ENCODE measurements at places on chromosomes 11 and 22.
A peak's percentile ranks its signal among the peaks of the same experiment; 100 is the strongest.

- no peak for DNase-seq
These were observed 9.4 kb downstream of the LHFPL7 start for GRCh38 chr22:24937114-24937513.

DNA sequence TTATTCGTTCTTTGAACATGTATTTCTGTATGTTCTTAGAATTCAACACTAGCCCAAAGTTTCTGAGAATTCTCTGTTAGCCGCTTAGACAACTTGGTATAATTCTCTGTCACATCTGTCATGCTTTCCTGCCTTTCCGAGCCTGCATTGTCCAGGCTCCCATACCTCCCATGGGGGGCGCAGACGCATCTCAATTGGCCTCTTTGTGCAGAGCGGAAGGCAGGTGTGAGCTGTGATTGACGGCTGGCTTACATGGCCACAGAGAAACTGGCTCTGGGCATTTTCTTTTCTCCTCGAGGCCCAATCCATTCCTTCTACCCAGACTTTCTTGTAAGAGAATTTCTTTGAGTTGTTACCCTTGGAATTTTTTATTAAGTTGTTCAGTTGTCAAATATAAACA lies 132.7 kb upstream of the SESN3 start:
- no peak for DNase-seq

DNA sequence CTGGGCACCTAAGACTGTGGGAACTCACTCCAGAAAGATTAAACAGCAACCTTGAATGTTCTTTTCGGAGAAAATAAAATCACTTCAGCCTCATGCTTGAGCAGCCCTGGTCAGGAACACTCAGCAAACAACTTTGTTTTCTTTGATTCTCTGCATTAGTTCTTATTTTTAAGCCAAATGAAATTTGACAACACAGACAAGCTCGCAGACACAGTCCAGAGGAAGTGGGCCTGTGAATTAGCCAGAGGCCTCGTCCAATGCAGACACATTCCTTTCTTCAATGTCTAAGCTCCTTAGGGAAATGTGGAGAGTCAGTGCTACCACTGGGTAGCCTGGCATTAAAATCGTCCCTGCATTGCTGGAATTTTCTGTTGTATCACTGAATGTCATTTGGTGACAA lies 62.9 kb upstream of the CSNK2A3 start:
- no peak for DNase-seq

- no peak for DNase-seq
These were observed 609.9 kb downstream of the INSC start for GRCh38 chr11:15724601-15725000.

- DNase-seq: no peak
These were observed 2.3 kb downstream of the SIK2 start for GRCh38 chr11:111604392-111605009.

- no peak for DNase-seq
These were observed 3.1 kb downstream of the FOSL1 start for GRCh38 chr11:65897020-65897471.

DNA sequence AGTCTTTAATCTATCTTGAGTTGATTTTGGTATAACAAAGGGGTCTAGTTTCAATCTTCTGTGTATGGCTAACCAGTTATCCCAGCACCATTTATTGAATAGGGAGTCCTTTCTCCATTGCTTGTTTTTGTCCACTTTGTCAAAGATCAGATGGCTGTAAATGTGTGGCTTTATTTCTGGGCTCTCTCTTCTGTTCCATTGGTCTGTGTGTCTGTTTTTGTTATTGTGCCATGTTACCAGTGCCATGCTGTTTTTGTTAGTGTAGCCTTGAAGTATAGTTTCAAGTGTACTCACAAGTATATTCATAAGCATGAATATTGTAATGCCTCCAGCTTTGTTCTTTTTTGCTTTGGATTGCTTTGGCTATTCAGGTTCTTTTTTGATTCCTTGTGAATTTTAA lies 159.6 kb downstream of the TBC1D22A start:
- DNase-seq: no peak

DNA sequence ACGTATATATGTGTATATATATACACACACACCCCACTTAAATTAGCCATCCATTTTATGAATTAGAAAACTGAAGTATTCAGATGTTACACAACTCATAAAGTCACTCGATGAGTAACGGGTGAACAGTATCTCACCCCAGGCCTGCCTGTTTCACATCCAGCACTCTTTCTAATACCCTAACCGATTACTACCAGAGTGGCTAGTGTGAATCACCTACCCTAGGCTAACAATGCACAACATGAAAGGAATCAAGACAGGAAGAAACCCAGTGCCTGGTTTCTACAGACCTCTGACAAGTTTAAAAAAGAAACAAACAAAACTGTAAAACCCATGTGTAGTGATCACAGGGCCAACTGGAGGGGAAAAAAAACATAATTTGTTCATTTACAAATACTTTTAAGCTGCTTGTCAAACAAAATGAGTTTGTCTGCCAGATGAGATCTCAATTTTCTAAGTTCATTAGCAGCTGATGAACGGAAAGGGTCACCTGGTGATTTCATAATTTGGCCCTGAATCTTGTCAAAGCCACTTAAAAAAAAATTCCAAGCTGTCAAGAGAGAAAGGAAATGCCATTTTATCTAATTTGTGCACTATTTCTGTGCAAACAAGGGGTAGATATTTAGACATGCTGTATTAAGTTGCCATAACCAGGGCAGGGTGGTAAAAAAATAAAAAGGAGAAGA lies 134.8 kb downstream of the LARGE1 start:
- DNase-seq: no peak

GRCh38 chr11:77449060-77449521 lies 24.8 kb downstream of the PAK1 start:
- DNase-seq: no peak

DNA sequence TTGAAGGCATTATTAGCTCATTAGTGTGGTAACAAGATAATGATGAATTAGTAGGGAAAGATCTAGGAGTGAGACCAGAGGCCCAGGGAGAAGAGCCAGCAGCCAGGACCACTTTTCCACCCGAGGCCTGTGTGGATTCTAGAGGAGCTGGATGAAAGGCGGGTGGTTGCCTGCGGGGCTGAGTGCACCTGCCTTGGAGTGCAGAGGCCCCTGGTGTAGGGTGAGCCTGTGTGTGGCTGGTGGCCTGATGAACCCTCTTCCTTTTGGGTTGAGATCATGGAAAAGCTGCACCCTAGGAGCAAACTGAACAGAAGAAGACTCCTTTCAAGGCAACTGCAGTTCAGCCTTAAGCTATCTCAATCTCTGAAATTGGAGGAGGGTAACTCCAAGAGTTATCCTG lies 5.9 kb upstream of the TP53AIP1 start:
- DNase-seq: no peak

DNA sequence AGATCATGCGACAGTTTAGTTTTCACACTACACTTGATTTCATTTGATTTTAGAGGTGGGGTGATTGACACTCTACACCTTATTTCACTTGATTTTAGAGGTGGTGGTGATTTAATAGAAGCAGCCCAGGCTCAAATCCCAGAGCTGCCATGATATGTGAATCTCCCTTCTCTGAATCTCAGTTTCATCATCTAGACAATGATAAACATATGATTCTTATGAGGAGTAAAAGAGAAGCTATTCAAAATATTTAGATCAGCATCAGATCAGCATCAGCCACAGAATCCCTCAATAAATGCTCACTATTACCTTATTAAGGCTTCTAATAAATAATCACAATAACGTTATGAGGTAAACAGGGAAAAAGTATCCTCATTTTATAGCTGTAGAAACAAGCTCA lies 98.8 kb downstream of the MSANTD4 start:
- no peak for DNase-seq

GRCh38 chr11:23124996-23125395 lies 264.7 kb upstream of the CCDC179 start:
- no peak for DNase-seq

- peak; percentile 53 for DNase-seq
These were observed 92.0 kb upstream of the KCNQ1OT1 start for GRCh38 chr11:2791521-2792380.

DNA sequence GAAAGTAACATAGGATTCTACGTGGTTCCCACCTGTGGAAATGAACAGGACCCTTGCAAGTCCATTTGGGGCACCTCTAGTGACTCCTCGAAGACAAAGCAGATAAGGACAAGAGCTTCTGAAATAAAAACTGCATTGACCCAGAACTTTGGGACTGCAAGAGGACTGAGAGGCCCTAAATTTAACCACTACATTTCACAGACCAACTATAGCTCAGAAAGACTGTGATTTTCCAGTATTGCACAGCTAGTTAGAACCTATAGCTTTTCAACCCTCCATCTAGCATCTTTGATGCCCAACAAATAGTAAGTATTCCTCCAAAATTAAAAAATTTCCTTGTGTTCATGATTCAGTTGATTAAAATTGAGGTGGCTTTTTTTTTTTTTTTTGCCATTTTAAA lies 107.6 kb upstream of the CD44 start:
- DNase-seq: no peak

DNA sequence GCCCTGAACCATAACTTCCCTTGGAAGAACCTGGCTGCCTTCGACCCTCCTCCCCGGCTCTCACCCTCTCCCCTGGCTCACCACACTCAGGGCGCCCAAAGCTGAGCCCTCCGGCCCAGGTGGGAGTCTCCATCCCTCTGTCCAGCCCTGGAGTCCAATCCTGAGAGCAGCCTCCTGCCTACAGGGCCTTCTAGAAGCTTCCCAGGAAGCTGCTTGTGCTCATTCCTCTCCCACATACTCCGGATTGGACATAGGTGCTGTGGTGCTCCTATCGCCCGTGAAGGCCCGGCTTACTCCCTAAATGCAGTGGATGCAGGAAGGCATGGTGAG lies 1332.0 kb downstream of the BRD1 start:
- no peak for DNase-seq

GRCh38 chr11:117519170-117519569 lies 191.5 kb downstream of the CEP164 start:
- no peak for DNase-seq

GRCh38 chr22:37018815-37019308 lies 385 bp downstream of the TST start:
- no peak for DNase-seq

DNA sequence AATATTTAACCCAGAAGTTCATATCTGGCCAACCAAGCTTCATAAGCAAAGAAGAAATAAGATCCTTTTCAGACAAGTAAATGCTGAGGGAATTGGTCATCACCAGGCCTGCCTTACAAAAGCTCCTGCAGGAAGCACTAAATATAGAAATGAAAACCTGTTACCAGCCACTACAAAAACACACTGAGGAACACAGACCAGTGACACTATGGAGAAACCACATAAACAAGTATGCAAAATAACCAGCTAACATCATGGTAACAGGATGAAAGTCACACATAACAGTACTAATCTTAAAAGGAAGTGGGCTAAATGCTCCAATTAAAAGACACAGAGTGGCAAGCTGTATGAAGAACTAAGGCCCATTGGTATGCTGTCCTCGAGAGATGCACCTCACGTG lies 311.4 kb downstream of the DYNC2H1 start:
- DNase-seq: no peak

DNA sequence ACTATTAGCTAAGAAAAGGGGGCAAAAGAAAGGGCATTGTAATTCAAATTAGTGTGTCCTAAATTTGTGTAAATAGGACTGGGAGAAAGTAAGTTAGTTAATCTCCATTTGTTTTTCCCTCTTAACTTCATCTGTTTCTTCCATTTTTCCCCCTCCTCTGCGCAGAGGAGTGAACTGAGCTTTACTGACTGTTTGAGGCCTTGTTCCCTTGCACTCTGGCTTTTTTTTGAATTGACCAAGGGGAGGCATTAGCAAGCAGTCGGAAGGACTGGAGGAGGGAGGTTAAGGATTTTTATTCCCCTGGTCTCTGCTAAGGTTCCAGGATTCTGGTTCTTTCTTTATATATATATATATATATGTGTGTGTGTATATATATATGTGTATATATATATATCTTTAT lies 15.2 kb upstream of the FANCF start:
- no peak for DNase-seq

- DNase-seq: no peak
These were observed 90.4 kb upstream of the SHISAL1 start for GRCh38 chr22:44403166-44403565.

DNA sequence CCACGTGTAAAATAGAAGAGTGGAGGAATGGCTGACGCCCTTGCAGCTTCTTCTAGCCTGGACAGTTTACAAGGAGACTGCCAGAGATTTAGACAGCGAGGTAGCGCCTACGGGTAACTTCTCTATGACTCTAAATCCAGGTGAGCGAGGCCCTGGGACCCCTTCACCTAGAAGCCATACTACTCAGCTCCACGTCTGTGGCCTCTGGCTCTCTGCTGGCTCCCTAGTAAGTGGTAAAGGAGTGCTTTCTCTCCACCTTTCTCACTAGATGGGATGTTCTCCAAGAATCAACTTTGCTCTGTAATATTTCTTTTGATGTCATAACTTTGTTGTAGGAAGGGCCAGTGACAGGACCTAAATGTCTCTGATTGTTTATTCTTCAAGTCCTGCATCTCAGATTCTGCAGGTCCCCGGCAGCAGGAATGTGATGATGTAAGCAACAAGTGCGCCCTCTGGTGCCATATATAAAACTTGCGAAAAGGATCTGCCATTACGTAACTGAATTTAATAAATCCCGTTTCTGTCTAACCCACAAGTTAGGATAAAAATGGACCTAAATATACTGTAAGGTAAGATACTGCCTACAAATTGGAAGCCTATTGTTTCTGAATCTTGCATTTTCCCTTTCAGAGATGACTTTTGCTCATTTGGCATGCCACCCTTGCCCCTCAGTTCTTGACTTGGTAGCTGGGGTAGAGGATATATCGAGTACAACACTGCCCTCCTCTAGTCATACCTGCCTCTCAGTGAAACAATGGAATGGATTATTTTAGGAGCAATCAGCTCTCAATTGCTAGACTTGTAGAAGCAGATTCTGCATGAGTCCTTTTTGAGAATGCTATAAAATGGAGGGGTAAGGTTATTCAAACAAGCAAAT lies 11.0 kb upstream of the PTPN5 start:
- peak; percentile 54 for DNase-seq

GRCh38 chr22:16965083-16965482 lies 42.9 kb downstream of the GAB4 start:
- no peak for DNase-seq

- no peak for DNase-seq
These were observed 83.9 kb downstream of the UVRAG start for GRCh38 chr11:75898871-75899270.

DNA sequence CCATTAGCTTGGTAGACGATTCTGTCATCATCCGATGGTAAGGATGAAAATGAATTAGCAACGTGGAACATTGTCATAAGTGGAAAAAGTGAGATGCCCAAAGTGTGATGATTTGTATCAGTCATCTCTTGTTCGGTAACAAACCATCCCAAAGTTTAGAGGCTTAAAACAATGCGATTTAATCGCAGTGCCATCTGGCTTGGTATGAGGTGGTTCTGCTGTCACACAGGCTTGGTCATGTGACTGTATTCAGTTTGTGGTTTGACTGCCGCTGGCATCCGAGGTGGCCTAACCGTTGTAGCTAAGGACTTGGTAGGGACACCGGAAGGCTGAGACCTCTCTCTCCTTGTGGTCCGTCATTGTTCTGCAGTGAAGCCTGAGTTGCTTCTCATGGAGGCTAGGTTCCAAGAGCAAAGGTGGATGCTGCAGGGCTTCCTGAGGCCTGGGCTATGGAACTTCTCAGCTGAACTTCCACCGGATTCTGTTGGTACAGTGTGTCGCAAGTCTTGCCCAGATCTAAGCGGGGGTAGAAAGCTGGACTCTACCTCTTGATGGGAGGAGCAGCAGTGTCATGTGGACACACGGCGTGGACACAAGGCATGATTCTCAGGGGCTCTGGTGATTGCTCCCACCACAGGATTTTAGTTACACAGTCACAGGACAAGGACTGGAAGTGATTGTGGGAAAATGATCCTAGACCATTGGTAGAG lies 36.3 kb downstream of the BCR start:
- no peak for DNase-seq

GRCh38 chr11:122811721-122812120 lies 26.6 kb upstream of the CRTAM start:
- no peak for DNase-seq
